ENCODE measurements at places on chromosomes 11 and 22.

DNA sequence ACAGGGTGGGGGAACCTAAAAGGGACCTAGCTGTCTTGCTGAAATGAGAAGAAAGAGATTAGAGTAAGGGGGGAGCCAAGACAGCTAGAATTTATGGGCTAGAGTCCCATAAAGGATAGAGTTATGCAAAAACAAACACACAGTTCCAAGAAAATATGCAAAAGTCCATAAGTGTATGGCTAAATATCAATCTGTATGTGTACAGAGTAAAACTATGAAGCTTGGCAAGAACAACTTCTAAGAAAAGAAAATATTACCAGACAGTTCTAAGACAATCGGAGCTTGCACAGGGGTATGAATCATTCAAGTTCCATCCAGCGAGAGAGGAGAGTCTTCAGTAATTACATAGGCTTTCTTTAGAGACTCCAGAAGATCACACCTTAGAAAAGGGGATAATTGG is 41.8 kb downstream of the GDPD4 start:
- DNase-seq = no peak

DNA sequence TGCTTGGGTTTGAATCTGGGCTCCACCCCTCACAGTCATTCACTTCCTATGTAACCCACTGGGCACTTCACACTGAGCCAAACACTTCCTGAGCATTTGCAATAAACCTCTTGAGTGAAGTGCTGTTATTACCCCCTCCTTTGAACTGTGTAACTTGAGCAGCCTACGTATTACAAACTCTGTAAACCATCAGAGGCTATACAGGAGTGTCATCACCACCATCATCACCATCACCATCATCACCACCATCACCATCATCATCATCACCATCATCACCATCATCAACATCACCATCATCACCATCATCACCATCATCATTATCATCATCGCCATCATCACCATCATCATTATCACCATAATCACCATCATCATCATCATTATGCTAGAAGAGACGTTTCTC is 18.4 kb downstream of the RTL6 start:
- no peak for DNase-seq

- DNase-seq = no peak
Observed at GRCh38 chr11:73142128-73142377, at the start of gene FCHSD2. Gene FCHSD2, minus strand, starts transcription at chr11:73142318. Its CDS starts 441 bp downstream, at chr11:73141877.

DNA sequence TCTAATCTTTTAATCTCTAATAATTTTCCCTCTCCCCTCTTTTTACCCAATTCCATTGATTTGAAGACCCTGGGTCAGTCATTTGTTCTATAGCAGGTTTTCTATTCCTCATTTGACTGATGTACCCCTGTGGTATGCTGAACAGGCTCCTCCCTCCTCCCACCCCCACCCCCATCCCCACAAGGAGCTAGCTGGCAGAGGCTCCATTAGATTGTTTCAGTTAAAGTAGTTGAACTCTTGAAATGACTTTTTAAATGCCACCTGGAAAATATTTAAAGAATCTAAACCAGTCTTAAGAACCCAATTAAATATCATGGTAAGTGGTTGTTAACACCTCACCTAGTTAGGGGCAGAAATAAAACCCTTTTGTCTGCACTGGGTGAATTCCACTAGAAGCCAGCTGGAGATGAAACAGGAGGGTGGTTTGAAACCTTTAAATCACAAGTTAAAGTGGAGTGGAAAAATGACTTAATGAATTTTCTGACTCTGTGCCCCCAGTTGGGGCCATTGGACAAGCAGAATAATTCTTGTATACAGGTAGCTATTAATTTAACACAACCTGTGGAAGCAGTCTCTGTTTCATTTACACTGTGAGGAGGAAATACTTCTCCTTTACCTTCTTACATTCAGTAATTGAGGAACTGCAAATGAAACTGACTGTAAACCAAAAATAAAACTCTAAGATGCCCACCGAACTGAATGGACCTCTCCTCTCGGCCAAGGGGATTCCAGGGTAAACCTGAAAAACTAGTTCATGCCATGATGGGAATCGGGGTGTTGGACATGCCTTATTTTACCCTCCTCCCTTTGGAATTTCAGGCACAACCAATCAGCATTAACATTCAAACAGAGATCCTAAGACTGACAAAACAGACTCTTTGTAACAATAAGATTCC is 30.7 kb downstream of the PRR5L start:
- no peak for DNase-seq

- DNase-seq = no peak
Observed at GRCh38 chr11:118213781-118214180, 11.0 kb downstream of the JAML start.

GRCh38 chr11:60566776-60567175 is 51.6 kb downstream of the MS4A13 start:
- no peak for DNase-seq

- no peak for DNase-seq
Observed at GRCh38 chr22:36027579-36027934, 1.1 kb downstream of the RBFOX2 start.

DNA sequence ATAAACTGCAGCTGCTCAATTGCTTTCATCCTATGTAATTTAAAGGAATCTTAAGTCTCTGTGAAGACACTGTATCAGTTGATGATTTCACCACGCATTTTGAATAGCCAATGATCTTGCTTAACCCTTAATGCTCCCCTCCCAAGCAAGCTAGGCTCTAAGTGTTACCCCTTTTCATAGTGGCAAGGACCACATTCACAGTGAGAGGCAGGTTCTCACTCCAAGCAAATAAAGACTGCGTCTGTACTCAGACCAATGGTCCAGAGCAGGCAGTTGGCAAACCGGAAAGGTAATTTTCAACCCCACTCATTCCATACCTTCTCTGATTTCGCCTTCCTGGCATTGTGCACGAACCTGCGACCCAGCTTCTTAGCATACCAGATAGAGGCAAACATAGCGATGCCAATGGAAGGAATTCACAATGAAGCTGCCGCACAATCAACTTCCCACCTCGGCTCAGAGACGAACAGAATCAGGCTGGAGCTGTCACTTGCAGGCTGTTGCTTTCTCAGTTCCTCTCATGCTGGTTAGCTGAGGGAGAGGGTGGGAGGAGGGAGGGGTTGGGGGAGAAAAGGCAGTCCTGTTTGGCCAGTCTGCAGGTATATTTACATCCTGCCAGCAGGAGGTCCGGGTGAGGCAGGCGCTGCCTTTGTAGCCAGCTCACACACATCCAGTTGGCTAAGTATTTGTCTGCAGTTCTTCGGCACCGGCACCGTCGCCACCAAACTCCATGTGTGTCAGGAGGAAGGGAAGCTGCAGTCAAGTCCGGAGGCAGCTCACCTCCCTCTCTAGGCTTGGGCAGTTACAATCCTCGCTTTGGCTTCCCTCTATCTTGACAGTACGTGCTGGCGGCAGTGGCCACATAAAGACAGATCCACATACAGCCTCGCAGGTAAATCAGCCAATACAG is 1151.2 kb upstream of the CCDC90B start:
- DNase-seq = no peak

- DNase-seq = no peak
Observed at GRCh38 chr11:107563702-107564101, 1.8 kb downstream of the ALKBH8 start.

- DNase-seq = no peak
Observed at GRCh38 chr11:65444314-65445051, 21.9 kb downstream of the NEAT1 start.

DNA sequence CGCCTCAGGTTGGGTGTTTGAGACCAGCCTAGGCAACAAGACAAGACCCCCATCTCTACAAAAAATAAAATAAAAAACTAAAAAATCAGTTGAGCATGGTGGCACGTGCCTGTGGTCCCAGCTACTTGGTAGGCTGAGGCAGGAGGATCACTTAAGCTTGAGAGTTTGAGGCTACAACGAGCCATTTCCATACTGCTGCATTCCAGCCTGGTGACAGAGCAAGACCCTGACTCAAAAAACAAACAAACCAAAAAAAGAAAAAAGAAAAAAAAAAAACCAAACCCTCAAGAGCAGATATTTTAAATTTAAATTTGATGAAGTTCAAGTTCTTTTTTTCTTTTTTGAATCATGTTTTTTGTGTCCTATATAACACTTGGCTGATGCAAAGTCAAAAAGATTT is 7.2 kb upstream of the CCDC83 start:
- no peak for DNase-seq

GRCh38 chr11:104881117-104881794 is 17.0 kb downstream of the CASP12 start:
- DNase-seq = no peak

DNA sequence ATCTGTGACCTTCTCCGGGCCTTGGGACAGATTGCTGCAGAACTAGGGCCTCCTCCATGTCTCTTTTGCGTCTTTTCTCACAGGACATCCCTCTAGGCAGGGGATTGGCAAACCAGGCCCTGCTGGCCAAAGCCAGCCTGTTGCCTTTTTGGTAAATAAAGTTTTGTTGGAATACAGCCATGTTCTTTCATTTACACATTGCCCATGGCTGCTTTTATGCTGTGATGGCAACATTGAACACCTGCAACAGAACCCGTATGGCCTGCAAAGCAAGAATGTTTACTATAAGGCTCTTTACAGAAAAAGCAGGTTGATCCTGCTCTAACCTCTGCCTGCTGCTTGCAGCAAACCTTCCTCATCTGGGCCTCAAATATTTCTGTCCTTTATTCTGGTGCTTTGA is 56.8 kb upstream of the B3GAT1 start:
- DNase-seq = no peak

- no peak for DNase-seq
Observed at GRCh38 chr11:56089697-56090096, 3.4 kb upstream of the OR8I2 start.

DNA sequence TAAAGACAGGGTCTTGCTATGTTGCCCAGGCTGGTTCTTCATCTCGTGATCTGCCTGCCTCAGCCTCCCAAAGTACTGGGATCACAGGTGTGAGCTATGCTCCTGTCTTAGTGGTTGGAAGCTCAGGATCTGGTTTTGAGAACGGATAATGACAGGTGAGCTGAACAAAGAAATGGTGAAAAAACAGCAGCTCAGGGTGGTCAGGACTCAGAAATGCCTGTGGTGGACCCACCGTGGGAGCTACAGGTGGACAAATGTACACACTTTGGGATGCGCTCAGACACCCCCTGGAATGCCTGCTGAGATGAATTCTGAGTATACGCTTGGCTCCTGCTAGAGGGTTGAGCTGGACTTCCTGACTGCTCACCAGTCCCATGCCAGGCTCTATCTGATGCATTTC is 9.5 kb downstream of the RFPL1 start:
- DNase-seq = no peak

GRCh38 chr22:40485813-40486667 is 115.6 kb downstream of the SGSM3 start:
- no peak for DNase-seq

DNA sequence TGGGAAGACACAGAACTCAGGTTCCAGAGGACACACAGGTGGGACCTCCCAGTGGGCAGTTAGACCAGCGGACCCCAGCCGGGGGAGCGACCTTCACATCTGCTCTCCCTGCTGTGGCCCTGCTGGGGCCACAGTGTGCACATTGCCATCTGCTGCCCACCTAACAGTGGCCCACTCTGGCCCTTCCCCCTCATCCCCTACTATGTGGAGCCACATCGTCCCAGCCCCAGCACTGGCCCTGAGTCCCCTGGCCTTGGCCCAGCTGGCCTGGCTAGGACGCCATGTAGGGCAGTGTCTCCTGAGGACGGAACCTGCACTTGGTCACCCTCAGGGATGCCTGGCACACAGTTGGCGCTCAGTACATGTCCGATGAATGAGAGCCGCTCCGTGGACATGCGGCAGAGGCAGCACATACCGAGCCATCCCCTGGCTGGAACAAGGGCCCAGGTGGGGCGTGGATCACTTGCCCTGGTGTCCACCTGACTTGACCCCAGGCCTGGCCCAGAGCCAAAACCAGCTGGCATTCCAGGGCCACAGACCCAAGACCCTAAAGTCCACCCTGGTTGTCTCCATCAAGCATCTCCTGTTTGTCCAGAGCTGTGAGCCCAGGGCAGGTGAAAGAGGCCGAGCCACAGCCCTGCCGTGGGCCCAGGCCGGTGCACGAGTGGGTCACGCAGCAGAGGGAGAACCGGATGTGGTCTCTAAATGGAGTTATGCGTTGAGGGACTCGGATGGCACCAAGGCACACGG is 93.1 kb upstream of the FGF3 start:
- DNase-seq = no peak

DNA sequence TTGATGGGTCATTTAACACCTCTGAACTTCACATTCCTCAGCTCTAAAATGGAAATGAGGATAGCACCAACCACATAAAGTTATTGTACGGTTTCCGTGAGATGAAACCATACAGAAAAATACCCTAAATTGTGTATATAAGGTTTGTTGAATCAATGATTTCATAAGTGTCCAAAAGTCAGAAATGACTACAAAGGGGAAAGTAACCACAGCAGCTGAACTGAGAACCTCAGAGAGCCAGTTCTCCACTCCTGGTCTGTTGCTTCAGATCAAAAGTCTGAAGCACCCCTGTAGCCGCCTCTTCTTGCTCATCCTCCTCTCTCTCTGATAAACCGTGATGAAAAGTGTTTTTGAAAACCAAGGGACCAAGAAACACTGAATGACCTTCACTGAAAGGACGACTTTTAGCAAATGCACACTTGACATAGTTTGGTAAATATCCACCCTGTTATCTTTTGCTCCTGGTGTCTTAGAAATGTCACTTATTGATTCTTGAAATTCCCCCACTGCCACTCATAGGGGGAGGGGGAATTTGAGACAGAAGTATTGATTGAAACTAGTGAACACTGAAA is 194.5 kb downstream of the NAV2 start:
- DNase-seq = no peak

DNA sequence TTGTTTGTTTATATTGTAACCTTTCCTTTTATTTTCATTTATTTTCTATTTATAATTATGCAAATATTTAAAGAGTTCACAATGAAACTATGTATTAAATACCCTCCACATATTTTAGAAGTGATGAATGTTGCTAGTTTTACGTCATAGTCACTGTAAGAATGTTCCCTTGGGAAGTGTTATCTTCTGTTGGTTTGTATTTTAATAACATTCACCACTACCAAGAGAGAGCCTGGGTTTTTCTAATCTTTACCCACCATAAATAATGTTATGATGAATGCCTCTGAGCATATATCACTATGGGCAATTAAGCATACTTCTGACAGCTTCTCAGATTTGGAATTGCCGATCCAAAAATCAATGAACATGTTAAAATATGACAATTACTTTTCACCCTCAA is 80.7 kb downstream of the GGT1 start:
- DNase-seq = no peak

DNA sequence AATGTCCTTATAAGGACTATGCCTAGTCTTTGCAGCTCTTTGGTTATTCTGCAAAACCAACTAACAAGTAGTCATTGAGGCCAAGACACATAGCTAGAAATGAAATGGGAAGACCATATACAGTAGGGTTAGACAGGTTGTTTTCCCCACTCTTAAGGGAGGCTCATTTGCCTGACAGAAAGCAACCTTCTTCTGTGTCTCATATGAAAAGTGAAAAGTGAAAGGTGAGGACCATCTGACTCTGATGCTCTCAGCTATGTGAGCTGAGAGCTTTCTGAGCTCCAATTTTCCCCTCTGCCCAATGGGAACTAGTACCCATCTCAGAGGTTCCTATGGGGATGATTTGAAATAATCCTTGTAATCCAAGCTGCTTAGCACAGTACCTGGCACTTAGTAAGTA is 142.0 kb upstream of the BDNF start:
- no peak for DNase-seq
